Renal cortex interstitium (tissue), 15 donors: ENCODE measurements at places on chromosomes 4 and X. TPM values are rescaled to one million over a fixed set of nuclear protein-coding genes. Genes with fewer than 3 reads are reported as not detected.
A peak's percentile ranks its signal among the peaks of the same experiment; 100 is the strongest.

The CXCL11 gene
- polyA plus RNA-seq: 0.24 TPM

The JCHAIN gene
- 1.2 TPM for polyA plus RNA-seq

- peak; percentile 78 for DNase-seq
Observed at GRCh38 chr4:157220371-157220881, at the start of gene GRIA2. TSS of gene GRIA2 (plus strand) at chr4:157220728. CDS start at chr4:157221043, 315 bp downstream.

GRCh38 chr4:22343606-22344005, 172.3 kb downstream of the ADGRA3 start:
- no peak for DNase-seq

- DNase-seq: no peak
Observed at GRCh38 chr4:166499820-166500219, 626.8 kb downstream of the TLL1 start.

DNA sequence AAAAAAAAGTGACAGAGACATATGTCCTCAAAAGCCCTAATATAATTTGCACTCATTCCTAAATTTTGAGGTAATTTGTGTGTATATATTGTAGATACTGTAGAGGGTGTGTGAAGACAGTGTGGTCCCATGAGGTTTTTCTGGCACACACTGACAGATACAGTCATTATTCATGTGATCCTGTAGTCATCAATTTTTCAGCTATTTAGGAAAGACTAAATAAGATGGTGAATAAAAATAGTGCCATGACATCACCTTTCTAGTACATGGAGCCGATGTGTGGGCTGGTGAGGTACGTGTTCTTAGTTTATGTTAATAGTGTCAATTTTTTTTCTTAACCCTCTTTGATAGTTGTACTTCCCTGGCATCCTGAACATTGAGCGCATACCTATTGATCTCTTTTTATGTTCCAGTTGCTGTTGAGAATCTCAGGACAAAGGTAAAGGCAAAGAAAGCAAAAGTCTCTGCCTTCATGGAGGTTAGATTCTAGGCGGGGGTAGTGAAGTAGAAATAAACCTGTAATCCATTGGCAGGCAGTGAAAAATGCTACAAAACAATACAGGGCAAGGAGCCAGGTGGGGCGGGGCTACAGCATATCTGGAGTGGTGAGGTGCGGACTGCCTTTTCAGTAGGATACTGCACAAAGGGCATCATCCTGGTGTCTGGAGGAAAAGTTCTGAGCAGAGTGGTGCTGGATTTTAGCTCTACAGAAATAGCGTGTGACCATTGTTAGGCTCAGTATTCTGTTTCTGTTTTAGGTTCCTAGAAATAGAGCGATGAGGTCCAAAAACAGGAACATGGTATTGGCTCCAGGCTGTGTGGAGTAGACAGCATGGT, 93.8 kb downstream of the ARHGAP10 start:
- no peak for DNase-seq

DNA sequence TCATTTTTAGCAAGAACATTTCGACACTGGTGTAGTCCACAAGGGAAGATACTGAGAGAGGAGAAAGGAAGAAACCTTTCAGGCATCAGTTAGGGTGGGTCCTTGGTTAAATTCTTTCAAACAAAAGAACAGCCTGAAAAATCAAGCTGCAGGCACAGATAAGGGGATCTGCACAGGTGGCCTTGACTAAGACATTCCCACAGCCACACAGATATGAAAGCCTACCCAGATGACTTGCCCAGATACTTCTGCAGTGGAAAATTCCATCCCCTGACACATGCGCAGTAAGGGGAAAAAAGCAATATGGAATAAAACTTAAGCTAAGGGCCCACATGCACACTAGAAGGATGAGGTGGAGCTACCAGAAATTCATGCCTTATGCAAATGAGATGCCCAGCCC, 8.9 kb upstream of the TMEM165 start:
- no peak for DNase-seq

DNA sequence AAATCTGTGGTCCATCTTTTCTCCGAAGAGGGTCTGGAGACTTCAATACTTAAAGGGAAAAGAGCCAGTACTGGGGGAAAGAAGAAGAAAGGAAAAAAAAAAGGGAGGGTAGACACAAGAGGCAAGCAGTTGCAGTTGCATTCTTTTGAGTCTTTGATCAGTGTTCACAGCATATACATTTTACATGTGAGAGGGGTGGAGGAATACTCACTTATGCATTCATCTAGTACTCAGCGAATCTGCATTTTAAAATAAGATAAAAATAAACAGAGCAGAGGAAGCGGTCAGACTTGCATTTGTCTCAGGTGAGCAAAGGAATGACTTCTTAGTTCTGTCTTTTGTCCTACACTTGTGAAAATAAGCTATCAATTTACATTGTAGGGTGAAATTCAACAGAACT, 275.6 kb downstream of the SLC7A11 start:
- no peak for DNase-seq

- no peak for DNase-seq
Observed at GRCh38 chrX:109797311-109797975, 64.4 kb upstream of the ACSL4 start.

DNA sequence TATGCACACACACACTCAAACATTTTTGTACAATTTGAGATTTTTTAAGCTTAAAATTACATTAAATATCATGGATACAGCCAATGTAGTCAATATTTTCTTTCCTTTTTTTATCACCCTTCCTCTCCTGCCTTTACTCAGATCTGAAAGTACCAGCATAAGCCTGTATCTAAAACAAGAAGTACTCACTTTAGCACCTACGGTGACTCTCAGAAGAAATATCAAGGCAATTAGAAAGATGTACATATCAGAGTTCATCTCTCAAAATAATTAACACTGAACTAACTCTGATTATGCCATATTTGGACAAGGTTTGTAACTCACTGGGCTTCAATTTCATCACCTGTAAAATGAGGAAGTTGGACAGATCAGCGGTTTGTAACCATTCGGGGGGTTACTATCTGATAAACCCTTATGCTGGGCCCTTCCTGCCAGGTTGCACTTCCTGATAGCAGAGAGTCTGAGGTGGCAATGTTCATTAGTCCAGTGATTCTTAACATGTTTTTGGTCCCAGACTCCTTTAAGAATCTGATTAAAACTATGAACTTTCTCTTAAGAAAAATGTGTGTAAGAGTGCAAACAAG, 5.7 kb upstream of the GPR174 start:
- DNase-seq: no peak

DNA sequence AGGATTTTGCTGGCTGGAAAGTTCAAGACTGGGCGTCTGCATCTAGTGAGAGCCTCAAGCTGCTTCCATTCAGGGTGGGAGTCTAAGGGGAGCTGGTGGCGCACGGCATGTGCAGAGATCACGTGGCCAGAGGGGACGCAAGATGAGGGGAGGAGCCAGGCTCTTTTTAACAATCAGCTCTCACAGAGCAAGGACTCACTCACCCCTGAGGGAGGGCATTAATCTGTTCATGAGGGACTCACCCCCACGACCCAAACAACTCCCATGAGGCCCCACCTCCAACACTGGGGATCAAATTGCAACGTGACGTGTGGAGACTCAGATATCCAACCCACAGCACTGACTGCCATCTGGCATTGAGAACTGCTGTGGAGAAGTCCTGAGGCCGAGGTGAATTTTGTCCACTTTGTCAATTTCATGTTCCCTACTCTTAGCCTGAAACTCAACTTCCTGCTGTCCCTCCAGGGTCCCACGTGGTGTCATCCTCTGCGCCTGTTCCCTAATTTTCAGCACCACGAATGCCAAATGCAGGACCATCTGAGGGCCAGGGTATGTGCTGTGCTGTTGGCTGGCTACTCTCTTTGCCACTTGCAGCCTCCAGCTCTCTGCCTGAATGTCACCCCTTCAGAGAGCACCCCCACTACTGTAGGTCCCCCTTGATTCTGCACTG, 5.6 kb downstream of the ZFP92 start:
- no peak for DNase-seq

DNA sequence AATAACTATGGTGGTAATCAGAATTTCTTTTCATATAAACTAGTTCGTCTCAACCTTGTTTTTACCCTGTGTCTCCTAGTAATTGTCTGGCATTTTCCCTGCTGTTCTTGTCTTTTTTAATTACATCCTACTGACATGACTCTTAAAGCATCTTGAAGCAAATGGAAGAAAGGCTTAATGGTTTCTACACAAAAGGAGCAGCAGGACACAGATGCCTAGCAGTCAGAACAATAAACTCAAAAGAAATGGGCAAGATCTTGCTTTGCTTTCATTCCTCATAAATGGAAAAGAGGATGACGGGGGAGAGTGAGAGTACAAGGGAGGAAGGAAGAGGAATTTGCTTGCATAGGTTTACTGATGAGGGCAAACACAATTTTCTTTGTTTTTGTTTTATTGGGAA, 293.2 kb upstream of the EMCN start:
- no peak for DNase-seq

The NWD2 gene
- 0.15 TPM for polyA plus RNA-seq

The GYG2 gene
- 17.8 TPM for polyA plus RNA-seq

GRCh38 chr4:143285696-143286437, 50.8 kb upstream of the GAB1 start:
- no peak for DNase-seq

GRCh38 chr4:23890369-23891063, 669 bp upstream of the PPARGC1A start:
- DNase-seq: no peak

DNA sequence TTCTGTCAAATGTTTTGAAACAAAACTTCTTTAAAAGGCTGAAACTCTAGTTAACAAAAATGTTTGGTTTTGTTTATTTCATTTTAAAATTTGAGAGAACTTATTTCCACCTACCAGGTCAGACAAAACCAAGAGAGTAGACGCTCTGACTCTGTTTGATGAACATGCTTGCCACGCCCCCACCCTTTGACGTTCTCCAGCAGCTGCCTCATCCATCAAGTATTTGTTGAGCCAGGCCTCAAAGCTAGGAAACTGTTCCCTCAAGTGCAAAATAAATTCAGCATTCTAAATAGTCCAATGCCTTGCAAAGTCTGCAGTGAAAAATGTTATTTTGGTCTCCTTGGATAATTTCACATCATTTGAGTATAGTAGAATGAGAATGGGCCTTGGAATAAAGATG, 121.6 kb downstream of the GUCY2F start:
- DNase-seq: no peak

- no peak for DNase-seq
Observed at GRCh38 chr4:27189683-27190082, 329.0 kb downstream of the STIM2 start.

DNA sequence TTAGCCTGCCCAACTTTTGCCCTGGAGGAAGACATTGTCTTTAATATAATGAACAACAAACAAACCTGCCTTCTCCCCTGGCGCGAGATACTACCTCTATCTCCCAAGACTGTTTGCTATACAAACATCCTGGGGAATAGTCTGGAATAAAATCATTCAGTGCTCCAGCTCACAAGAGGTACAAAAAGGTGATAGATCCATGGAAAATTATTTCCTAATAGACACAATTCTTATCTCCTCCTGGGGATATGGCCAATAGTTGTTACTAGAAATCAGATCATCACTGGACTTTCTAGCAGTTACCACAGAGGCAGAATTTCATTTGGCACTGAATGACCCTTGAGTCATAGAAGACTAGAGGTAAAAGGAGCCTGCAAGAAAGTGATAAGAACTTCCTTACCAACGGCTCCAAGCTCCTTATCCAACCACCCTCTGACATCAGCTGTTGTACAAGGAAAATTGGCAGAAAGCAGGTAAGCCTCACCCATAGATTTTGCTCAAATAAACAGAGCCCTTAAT, 38.1 kb downstream of the MID1 start:
- DNase-seq: no peak

- no peak for DNase-seq
Observed at GRCh38 chr4:116599859-116600258, 485.5 kb downstream of the TRAM1L1 start.

DNA sequence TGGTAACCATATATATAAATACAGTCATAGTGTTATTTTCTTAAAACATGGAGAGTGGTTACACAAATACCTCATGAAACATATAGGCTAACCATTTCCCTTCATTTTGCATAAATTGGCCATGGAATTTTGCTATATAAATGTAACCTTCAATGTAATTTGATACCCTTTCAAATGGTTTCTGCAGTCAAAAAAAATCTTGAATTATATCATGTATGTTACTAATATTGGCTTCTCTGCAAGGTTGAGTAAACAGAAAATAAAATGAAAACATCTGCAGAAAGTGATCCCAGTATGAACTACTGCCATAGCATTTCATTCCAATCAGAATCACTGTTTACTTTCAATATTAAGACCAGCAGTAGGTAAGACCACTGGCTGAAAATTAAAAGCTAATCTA, 1165.9 kb upstream of the TENM3 start:
- no peak for DNase-seq

The PNPLA4 gene
- polyA plus RNA-seq: 26.2 TPM

- no peak for DNase-seq
Observed at GRCh38 chrX:110758781-110759422, 36.7 kb downstream of the CHRDL1 start.

- peak; percentile 47 for DNase-seq
Observed at GRCh38 chr4:33060674-33061542, 2340.7 kb downstream of the PCDH7 start.

The SRP72 gene
- polyA plus RNA-seq: 139 TPM

GRCh38 chr4:26163425-26164362, 157.1 kb upstream of the RBPJ start:
- DNase-seq: no peak

- no peak for DNase-seq
Observed at GRCh38 chrX:78199851-78200250, 60.4 kb upstream of the TAF9B start.

DNA sequence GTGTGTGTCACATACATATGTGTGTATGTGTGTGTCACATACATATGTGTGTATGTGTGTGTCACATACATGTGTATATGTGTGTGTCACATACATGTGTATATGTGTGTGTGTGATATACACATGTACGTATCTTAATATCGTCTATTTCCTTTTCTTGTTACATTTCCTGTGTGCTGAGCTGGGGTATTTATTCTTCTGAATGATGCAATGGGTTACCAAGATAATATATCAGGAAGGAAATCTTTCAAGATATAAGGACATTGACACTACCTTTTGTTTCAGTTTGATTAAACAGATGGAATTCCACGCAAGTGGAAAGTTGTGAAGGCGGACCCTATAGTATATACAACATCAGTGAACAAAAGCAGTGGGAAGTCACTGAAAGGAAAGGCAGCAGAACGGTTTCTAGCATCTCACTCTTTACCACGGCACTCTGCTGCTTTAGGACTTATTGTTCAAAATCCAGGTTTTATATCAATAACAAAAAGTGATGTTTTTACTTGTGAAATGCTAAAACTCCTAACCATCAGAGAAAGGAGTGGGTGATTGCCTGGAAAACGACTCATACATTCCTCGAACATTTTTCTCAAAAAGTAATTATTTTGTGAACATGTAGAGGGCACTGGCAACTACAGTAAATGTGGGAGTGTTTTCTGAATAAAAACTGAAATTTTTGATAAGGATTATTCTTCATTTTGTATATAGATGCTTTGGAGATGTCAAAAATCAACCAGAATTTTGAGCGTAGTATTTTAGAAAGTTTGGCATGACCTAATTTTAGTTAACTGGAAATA, 43.1 kb upstream of the IL21 start:
- no peak for DNase-seq

GRCh38 chr4:55358246-55358645, 12.2 kb downstream of the SRD5A3 start:
- no peak for DNase-seq

DNA sequence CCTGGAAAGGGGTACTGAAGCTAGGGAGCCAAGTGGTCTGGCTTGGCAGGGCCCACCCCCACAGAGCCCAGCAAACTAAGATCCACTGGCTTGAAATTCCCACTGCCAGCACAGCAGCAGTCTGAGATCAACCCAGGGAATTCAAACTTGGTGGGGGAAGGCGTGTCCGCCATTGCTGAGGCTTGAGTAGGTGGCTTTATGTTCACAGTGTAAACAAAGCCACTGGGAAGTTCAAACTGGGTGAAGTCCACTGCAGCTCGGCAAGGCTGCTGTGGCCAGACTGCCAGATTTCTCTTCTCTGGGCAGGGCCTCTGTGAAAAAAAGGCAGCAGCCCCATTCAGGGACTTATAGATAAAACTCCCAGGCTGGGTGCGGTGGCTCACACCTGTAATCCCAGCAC, 58.9 kb downstream of the TFDP3 start:
- DNase-seq: no peak
